Stimulated activated CD8-positive, alpha-beta memory T cell treated with anti-CD3 and anti-CD28 coated beads, Interleukin-12 subunit alpha, Interleukin-12 subunit beta, amount 100 ng/mL, for 1 hour (primary cell): ENCODE measurements at places on chromosomes 11 and 22.
A peak's percentile ranks its signal among the peaks of the same experiment; 100 is the strongest.

DNA sequence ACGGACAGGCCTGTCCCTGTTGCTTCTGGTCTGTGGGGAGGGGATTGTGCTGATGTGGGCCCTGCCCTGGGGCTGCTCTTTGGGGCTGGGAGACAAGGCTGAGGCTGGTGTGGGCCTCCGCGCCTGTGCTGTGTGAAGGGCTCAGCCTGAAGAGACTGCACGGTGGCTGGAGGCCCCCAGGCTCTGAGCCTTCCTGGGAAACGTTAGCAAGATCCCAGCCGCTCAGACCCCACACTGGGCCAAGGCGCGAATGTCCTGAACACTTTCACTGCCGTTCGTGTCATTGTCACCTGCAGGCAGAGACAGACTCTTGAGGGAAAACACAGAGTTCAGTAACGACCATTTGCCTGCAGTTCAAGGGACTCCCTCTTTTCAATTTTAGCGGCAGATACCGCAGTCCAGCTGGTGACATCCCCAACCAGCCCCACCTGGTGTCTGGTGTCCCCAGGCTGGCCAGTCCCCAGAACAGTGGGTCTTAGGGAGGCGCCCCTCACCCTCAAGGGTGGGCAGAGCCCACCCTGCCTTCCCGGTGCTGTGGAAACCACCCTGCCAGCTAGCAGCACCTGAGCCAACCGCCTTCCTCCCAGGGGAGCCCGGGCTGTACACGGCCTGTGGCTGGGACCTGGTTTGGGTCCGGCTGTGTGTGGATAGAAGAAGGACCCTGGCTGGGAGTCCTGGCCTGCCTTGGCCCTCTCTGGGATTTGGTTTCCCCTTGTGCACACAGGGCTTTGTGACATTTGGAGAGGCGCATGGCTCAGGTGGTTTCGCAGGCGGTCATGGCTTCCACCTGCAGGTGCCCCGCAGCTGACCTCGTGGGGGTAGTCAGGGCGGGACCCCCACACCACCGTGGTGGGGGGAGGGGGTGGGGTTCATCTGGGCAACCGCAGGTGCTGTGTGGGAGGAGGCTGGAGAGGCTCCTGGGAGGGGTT, 5.7 kb downstream of the PANX2 start:
- DNase-seq, result no peak

GRCh38 chr11:128472128-128473089, 114.9 kb downstream of the ETS1 start:
- DNase-seq, result no peak

DNA sequence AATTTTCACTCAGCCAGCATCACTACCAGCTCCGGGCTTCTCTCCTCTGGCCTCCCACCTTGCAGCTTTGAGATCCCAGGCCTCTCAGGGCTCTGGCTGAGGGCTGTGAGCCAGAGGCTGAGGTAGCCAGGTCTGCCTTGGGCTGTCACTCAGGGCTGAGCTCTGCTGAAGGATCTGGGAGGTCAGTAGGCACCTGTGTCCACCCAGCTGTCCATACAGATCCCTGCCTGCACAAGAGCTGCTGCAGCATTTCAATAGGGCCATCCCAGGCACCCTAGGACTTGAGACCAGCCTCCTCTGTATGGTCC, 12.6 kb downstream of the KCNQ1OT1 start:
- DNase-seq, result no peak

DNA sequence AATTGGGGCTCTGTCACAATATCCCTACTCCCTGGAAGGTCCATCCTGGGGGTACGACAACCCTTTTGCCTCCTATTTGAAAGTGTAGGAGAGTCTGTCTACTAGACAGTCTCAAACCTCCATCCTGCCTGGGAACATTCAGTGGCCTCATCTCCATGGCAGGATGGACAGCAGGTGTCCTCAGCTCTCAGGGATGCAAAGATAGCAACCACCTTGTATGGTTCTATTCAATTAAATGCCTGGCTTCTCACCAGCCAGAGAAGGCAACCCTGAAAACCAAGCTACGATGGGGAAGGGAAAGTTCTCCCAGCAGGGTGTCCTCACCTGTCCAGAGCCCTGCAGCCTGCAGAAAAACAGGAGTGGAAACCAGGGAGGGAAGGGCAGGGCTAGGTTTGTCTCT, 164.9 kb downstream of the MIAT start:
- DNase-seq, result no peak

GRCh38 chr11:30617762-30618161, 31.6 kb upstream of the MPPED2 start:
- no peak for DNase-seq

- no peak for DNase-seq
These were observed 33.4 kb upstream of the VPREB1 start for GRCh38 chr22:22210889-22211833.

DNA sequence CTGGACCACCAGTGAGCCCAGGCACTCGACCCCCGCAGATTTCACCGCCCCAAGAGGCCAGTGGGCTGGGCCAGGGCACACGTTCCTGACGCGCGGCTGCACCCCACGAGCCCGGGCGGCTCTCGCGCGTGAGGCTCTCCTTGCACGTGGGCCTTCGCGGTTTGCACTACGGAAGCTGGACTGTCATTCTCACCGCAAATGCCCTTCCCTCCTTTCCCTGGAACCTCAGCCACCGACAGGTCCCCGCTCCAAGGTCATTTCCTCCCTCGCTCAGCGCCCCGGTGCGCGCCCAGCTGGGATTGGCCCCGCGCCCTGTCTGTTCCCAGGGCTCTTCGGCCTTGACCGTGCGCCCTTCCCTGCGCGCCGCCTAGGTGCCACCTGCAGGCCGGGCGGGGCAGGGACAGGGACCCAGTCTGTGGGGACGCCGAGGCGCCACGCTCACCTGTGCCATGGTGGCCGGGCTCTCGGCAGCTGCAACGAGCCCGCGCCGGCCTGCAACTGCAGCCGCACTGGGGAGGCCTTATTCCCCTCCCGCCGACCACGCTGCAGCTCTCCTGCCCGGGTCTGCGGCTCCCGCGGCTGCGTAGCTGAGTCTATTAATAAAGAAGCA, 2.1 kb upstream of the CPT1A start:
- DNase-seq, result peak; percentile 49

DNA sequence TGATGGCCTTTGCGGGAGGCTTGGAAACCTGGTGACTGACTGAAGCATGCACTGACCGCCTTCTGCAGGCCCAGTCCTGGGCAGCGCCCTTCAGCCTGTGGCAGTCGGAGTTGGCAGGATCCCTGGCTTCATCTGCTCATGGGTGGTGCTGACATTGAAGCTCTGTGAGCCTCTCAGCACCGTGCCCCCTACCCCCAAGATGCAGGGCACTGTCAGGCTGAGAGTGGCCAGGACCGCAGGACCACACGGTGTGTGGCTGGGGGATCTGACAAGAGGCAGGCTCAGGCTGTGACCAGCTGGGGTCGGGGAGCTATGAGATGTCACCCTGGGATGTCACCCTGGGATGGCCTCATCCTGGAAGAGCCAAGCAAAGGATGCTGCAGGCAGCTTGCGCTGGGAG, 32.7 kb downstream of the TBC1D22A start:
- DNase-seq, result no peak

GRCh38 chr22:43312608-43313007, 30.6 kb downstream of the SCUBE1 start:
- DNase-seq, result no peak

DNA sequence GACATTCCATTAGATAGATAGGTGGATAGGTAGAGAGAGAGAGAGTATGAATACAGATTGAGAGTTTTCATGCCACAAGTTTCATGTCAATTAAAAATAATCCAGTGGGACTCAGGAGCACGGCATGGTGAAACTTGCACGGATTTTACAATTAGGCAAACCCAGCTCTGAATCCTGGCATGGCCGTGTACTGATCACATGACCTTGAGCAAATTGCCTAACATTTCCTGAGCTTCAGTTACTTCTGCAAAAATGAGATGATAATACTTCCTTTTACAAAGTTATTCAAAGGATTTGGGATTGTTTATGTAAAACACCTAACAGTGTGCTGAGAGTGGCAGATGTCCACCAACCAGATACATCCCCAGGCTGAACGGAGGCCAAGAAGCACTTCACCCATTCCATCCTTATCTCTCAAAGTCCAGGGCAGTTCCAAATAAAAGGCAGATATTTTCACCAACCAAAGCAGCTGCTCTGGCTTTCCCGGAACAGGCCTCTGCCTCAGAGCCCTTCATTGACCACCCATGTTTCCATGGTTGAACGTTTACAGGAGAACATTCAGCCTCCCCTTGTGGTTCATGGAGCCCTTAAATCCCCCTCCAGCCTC, 17.9 kb downstream of the APLNR start:
- DNase-seq, result no peak

- no peak for DNase-seq
These were observed 66.5 kb upstream of the PITPNB start for GRCh38 chr22:27985323-27986275.

DNA sequence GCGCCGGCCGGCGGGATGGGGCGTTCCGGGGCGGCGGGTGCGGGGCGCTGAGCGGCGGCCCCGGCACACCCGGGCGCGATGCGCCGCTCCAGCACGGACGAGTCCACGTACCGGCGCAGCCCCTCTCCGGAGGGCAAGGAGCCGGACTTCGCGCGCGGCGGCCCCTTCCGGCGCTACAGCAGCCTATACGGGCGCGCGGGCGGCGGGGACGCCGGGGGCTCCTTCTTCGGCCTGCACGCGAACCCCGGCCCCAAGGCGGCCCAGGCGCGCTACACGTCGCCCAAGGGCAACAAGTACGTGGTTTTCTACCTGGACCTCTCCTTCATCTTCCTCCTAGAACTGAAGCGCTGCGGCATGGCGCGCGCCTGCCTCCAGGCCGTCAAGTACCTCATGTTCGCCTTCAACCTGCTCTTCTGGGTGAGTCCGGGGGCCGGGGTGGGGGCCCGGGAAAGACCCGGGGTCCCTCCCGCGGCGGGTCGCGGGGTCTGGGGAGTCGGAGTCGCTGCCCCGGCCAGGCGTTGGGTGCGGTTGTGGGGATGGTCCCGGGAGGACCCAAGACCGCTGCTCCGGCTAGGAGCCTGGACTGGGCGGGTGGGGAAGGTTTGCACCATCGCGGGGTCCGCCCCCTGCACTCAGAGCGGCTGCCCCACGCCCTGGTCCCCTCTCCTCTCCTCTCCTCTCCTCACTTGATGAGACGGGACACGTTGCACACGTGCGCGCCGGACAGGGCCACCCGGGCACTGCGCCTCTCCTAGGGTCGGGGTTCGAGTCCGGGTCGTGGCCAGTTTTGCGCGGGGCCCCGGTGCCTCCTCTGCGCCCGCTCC, 7.5 kb downstream of the TSPAN4 start:
- no peak for DNase-seq

GRCh38 chr11:92758241-92758780, 211.1 kb upstream of the MTNR1B start:
- no peak for DNase-seq

DNA sequence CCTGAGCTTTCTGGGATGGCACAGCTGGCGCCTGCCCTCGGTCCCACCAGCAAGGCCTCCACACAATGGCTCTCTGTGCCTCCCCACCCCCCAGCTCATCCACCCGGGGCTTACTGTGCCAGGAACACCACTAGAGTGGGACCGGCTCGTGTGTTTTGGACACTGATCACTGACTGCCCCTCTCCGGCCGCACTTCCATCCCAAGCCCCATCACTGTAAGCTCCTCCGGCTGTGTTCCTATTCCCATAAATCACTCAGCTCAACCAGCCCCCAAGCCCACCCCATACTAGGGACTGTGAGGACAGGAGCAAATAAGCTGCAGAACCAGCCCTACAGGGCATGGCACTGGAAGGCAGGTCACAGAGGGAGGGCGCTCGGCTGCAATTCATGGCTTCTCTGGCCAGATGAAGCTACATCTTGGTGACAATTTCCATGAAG, 7.3 kb downstream of the APBB1 start:
- DNase-seq, result no peak

DNA sequence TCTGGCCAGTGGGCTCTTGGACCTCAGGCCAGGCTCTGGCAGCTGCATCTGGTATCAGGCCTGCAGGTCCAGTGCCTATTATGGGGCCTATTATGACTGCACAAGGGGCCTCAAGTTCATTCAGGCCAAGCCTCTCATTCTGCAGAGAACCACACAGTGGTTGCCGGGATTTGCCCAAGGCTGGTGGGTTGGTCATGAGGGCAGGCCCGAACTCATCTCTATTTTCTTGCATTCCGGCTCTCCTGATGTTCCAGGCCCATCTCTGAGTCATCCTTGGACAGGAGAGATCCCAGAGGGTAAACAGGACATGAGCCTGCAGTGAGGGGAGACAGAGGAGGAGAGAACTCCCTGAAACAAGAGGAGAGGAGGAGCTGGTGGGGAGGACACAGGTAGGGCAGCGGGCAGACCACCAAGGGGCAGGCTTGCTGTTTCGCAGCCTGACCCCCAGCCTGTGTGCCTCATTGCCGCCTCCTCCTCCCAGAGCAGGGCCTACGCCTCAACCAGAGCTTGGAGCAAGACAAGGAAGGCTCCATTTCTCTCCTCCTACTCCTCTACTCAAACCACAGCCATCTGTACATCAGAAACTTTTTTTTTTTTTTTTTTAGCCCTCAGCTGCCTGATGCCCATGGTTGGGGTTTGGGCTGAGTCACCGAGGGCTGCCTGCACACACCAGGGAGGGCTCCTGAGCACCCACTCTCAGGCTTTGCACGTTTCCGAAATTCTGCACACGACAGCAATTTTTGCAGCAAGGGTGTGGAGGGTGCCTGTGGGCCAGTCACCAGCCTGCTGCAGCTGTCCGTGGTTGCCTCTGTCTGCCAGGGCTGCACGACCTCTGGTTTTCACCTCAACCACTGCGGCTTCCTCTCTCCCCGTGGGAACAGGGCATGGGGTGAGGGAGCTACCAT, 12.7 kb upstream of the TREH start:
- peak; percentile 42 for DNase-seq

DNA sequence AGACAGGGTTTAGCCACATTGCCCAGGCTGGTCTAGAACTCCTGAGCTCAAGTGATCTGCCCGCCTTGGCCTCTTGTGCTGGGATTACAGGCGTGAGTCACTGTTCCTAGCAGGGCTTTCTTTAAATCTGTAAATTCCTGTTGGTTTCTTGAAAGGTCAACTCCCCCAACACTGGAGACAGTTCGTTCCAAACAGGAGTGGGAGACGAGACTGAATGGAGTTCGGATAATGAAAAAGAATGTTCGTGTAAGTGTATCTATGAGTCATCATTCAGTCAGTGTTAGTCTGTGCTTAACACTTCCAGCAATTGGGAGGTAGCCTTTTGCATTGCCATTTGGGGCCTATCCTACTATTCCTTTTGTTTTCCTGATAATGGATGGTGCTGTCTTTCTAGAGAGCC, 10.0 kb upstream of the BACE1-AS start:
- DNase-seq, result no peak

DNA sequence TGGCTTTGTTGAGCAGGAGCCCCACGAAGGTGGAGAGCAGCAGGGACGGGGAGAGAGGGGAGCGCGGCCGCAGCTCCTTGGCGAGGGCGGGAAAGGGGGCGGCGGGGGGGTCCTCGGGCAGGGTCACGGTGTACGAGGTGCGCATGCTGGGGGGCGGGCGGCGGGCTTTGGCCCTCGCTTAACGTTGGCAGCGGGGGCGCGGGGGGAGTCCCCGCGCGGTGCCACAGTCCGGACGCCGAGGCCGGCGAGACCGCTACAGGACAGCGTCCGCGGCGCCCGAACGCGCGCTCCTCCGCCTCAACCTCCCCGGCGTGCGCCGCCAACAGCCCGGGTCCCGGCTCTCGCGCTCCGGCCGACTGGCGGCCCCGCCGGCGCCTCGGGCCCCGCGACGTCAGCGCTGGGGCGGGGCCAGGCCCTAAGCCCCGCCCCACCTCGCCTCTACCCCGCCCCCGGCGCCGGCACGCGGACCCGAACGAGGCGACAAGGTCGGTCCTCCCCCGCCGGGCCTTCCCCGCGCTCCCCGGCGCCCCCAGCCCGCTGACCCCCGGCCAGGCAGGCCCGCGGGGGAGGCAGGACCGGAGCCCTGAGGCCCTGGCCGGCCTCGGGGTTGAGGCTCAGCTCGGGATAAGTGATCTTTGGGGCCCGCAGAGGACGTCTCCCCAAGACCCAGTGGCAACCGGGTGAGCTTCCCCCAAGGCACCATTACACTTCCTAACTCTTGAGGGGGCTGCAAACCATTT, 17.5 kb downstream of the USP2 start:
- peak; percentile 22 for DNase-seq

GRCh38 chr22:49992921-49993648, 19.5 kb downstream of the IL17REL start:
- peak; percentile 61 for DNase-seq
